ENCODE measurements at places on chromosomes 1 and 21. TPM values are rescaled to one million over a fixed set of nuclear protein-coding genes. Genes with fewer than 3 reads are reported as not detected.
A peak's percentile ranks its signal among the peaks of the same experiment; 100 is the strongest.

GRCh38 chr1:33031506-33031905, 5.2 kb downstream of the AK2 start:
- H3K4me3 ChIP-seq: no peak overlapping the region
- DNase-seq: no peak
- no peaks in the 10 kb centered on the region for H3K27me3 ChIP-seq
- H3K27ac ChIP-seq: no peak overlapping the region

LRRC71 gene
- not detected for polyA plus RNA-seq

DNA sequence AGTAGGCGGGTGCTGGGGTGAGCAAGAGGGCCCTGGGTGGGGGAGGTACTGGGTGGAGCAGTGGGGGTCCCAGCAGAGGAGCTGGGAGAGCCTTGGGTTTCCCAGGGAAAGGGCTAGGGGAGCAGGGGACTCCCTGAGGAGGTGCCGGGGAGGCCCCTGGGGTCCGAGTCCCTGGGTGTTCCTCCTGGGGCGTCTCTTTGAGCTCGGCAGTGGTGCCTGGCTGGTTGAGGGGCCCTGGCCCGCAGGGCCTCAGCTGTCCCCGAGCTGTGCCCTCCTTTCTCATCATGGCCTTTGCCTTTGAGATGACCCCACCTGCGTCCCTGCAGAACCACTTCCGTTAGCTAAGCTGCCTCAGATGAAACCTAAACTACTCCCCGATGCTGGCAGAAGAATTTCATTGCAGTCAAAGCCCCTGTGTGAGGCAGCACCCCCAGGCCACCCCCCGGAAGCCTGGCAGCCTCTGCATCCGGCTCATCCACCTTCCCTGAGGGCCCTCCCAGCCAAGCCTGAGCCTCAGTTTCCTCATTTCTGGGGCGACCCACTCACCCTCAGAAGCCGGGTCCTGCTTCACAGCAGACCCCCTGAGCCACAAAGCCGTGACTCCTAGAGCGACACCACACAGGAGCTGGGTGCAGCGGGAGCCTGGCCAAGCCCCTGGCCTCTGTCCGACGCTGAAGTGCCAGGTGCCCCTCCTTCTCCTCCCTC, 43.5 kb upstream of the TRAPPC10 start:
- DNase-seq: no peak
- no peak overlapping the region for H3K4me3 ChIP-seq
- H3K27ac ChIP-seq: no peak overlapping the region
- no peaks in the 10 kb centered on the region for H3K4me1 ChIP-seq

DNA sequence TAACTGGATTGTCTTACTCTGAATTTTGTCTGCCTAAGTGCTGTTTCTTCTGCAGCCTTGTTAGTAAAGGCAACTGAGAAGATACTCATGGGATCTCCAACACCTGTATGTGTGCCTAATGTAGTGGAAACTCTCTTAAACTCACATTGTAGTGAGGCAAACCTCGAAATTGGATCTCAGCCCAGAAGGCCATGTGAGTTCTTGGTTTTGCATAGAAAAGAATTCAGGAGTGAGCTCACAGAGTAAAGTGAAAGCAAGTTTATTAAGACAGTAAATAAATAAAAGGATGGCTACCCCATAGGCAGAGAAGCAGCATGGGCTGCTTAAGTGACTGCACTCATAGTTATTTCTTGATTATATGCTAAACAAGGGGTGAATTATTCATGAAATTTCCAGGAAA, 1344.7 kb downstream of the NCAM2 start:
- H3K36me3 ChIP-seq: no peaks in the 10 kb centered on the region
- DNase-seq: no peak
- no peaks in the 10 kb centered on the region for H3K27me3 ChIP-seq
- no peaks in the 10 kb centered on the region for H3K4me1 ChIP-seq
- H3K4me3 ChIP-seq: no peak overlapping the region

DNA sequence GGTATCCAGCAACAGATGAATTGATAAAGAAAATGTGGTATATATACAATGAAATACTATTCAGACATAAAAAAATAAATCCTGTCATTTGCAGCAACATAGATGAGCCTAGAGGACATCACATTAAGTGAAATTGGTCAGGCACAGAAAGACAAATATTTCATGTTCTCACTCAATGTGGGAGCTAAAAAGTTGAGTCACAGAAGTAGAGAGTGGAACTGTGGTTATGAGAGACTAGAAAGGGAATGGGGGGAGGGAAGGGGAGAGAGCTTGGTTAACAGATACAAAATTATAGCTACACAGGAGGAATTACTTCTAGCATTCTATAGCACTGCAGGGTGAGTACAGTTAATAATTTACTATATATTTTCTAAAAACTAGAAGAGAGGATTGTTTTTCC, 37.1 kb upstream of the SERPINC1 start:
- peak overlapping the region; percentile 94 for H3K27ac ChIP-seq
- no peak overlapping the region for H3K4me3 ChIP-seq
- no peaks in the 10 kb centered on the region for H3K4me1 ChIP-seq
- H3K27me3 ChIP-seq: no peaks in the 10 kb centered on the region
- no peak for DNase-seq
- H3K36me3 ChIP-seq: no peaks in the 10 kb centered on the region

Measured in naive B cell (primary cell).